Small intestine (tissue), 16 donors: ENCODE measurements at places on chromosomes 5 and 9.
A peak's percentile ranks its signal among the peaks of the same experiment; 100 is the strongest.

DNA sequence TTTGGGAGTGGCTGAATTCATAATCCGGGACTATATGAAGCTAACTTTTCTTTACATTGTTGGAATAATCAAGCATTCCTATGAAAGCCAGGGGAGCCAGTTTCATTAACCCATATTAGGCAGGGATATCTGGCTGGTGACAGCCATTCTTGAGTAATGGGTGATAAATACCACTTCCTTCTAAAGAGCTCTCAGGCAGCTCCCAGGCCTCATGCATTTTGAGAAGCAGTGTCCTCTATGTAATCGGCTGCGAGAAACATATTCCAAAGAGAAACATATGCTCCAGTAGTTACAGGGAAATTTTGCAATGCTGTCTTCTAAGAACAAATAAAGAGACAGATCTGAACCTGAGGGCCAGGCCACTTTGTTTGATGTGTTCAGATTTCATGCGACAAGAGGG lies 83.1 kb downstream of the MSX2 start:
- DNase-seq, result no peak

DNA sequence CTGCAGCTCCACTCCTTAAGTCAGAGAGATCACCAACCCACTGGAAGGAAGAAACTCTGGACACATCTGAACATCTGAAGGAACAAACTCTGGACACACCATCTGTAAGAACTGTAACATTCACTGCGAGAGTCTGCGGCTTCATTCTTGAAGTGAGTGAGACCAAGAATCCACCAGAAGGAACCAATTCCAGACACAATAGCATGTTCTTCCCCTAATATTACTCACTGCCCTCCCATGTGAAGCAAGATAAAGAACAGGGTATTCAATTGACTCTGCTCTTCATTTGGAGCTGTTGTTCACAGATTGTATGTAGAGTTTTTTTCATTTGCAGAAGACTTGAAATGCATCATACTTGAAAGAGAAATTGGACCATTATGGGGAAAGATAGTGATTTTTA lies 10.8 kb downstream of the SAXO1 start:
- DNase-seq, result no peak

- DNase-seq, result no peak
Measured at GRCh38 chr5:5335700-5336264, 86.7 kb upstream of the ICE1 start.

GRCh38 chr9:122827761-122828093 lies 661 bp downstream of the PDCL start:
- no peak for DNase-seq

DNA sequence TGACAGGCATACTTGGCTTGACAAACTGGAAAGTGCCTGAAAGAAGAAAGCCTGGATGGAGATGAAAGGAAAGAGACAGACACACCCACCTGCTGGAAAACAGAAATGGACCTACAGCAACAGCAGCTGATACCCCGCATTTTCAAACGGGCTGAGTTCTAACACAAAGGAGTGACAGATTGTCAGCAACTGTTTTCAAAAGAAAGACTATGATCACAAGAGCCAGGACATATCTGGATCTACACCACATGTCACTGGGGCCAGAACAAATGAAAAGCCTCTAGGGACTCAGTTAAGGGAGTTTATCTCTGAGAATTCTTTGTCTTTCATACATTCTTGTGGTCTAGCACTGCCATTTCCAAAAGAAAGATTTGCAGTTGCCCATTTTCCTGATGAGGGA lies 24.1 kb upstream of the FST start:
- no peak for DNase-seq

DNA sequence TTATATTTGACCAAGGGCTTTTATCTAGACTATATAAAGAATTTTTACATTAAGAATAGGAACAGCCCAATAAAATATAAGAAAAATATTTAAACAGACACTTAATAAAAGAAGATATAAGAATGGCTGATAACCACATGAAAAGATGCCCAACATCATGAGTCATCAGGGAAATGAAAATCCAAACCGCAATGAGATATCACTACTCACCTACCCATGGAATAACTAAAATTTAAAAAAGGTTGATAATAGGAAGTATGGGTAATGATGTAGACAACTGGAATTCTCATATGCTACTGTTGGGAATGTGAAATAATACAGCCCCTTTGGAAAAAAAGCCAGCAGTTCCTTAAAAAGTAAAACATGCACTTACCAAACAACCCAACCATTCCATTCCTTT lies 206.9 kb upstream of the PCSK5 start:
- no peak for DNase-seq

DNA sequence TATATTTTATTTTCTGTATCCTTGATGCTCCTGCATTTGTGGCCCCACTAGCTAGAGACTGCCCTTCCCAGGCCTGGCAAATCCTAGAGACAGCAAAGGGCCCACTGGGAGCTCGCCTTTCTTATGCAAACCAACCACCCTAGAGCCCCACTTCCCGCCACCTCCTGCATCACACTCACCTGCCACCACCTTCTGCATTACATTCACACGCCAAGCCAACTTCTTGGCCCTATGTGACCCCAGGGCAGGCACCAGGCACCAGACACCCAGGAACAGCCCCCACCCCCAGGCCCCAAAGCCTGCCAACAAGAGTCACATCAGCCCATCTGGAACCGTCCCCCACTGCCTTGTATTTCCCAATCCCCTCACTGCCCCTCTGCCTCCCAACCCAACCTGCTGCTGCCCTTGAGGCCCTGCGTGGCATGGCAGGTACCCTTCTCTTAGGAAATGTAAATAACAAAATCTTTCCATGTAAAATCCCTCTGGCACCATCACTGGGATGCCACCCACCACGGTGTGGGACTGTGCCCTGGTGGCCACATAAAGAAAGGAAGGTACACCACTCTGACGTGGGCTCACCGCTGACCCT lies 22.0 kb downstream of the ROR2 start:
- no peak for DNase-seq

GRCh38 chr5:173240091-173241050 lies 5.4 kb upstream of the NKX2-5 start:
- no peak for DNase-seq

GRCh38 chr9:95907794-95908193 lies 32.3 kb downstream of the ERCC6L2 start:
- no peak for DNase-seq

- DNase-seq, result peak; percentile 82
Measured at GRCh38 chr5:124908581-124909451, 162.4 kb upstream of the ZNF608 start.

DNA sequence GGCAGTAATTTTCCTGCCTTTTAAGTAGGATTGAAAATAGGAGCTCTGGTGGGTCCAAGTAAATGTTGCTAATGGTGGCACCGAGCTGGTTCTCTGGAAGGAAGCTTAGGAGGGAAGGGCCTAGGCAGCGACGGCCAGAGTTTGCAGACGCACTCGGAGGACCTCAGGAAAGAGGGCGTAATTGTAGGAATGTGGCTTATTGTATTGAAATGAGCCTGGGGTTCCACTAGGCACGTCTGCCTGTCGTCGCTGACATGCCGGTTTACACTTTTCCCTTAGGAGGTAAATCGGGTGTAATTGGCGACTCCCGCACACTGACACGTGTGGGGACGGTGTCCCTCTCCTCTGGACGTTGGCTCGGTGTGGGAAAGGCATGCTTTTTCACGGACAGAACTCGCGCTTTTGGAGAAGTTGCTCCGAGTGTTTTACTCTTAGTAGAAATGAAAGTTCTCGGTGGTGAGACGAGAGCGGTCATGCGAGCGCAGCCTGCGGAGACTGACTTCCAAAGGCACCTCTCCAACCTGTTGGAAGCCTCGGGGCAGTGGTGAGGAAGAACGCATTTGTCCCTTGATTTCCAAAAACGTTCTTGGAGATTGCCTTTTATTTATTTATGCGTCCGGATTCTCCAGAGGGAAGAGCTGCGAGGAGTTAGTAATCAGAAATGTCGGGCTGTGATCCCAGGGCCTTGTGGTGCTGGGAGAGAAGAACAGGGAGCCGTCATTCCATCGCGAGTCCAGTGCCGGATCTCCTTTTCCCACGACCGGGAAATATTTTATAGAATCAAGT lies 1.3 kb downstream of the NR4A3 start:
- peak; percentile 71 for DNase-seq

- DNase-seq, result no peak
Measured at GRCh38 chr5:1245905-1246576, 20.9 kb downstream of the SLC6A18 start.

- peak; percentile 96 for DNase-seq
Measured at GRCh38 chr9:37422289-37423104, at the start of gene GRHPR. TSS of gene GRHPR (plus strand) at chr9:37422696. CDS start at chr9:37422751, 55 bp downstream.

DNA sequence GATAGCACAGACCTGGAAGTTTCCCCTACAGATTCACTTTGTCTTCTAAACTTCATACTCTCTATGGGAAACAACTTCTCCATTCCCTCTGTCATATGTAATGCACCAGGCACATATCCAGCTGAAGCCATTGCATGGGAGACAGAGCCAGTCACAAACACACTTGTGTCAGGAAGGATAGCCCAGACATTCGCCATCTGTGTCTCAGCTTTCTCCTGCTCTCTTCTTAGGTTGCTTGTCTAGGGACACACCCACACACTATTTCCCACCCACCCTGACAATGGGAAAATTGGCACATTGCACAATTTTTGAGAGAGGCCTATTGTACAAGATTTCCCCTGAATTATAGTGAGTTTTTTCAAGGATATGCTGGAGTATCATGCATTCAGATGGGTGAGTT lies 158.4 kb upstream of the MPDZ start:
- no peak for DNase-seq

- no peak for DNase-seq
Measured at GRCh38 chr5:163963881-163964280, 458.5 kb downstream of the MAT2B start.
